Fibroblast of gingiva (primary cell): ENCODE measurements at places on chromosomes 13 and 19.

- DNase-seq = no peak
Measured at GRCh38 chr19:56266051-56266450, 6.5 kb upstream of the EDDM13 start.

GRCh38 chr13:50934735-50935435, 25.3 kb downstream of the RNASEH2B start:
- DNase-seq = no peak

DNA sequence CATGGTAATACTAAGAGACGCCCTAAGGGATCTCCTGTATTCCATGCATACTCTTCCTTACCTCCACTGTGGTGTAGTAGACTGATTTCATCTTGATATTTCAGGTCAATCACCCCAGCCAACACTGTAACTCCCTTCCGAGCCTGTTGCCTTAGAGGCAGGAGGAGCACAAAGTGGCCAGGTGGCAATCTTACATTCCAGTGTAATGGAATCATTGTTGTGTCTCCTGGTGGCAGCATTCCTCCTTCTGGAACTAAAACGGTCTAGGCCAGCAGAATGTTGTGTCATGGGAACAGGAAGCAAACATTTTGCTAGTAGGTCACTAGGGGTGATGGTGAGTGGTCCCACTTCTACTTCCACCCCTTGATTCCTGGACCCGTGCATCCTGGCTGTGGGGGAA, 405.7 kb upstream of the SLC10A2 start:
- no peak for DNase-seq

GRCh38 chr13:106153876-106154275, 381.6 kb downstream of the EFNB2 start:
- no peak for DNase-seq

GRCh38 chr13:86841264-86841663, 829.9 kb upstream of the SLITRK5 start:
- no peak for DNase-seq

GRCh38 chr19:12163826-12164225, 930 bp downstream of the ZNF136 start:
- peak; percentile 15 for DNase-seq

DNA sequence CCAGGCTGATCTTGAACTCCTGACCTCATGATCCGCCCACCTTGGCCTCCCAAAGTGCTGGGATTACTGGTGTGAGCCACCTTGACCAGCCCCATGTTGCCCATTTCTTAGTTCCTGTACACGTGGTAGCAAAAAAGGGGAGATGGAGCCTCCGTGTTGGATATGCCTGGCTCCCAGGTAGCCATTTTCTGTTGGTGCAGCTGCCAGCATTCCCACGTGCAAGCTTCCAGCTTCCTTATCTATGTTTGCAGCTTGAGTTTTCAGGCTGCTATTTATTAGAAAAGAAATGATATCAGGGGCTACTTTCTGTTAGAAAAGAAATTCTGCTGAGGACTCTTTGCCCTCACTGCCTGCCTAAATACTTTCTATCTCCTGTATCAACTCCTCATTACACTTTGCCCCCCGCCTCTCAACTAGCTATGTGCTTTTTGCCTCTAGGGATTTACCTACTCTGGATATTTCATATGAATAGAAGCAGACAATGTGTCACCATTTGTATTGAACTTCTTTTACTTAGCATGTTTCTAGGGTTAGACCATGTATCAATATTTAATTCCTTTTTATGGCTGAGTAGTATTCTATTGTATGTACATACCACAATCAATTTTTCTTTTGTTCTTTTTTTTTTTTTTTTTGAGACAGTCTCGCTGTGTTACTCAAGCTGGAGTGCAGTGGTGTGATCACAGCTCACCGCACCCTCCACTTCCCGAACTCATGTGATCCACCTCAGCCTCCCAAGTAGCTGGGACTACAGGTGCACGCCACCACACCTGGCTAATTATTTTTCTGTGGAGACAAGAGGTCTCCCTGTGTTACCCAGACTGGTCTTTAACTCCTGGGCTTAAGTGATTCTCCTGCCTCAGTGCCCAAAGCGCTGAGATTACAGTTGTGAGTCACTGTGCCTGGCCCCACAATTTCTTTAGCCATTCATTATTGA, 3.4 kb upstream of the TMED1 start:
- DNase-seq = no peak

DNA sequence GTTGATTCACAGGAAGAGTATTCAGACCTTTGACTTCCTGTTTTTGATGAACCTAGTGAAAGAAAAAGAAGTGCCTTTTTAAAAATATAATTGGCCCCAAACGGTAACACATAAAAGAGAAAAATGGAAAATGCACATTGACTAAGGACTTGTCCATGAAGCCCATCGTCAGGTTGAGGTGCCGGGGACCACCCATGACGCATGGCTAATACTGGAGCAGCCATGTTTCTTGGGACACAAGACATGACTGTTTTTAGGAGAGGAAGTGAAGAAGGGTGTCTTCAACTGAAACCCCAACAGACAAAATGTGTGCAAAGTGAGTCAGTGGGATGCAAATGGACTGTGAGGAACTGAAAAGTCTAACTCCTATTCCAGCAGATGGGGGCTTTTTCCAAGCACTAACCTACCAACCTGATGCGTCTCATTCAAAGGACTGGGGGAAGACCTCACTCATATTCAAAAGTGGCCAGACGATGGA, 459.4 kb downstream of the FOXO1 start:
- no peak for DNase-seq

- no peak for DNase-seq
Measured at GRCh38 chr19:41427647-41428480, 690 bp upstream of the B3GNT8 start.

DNA sequence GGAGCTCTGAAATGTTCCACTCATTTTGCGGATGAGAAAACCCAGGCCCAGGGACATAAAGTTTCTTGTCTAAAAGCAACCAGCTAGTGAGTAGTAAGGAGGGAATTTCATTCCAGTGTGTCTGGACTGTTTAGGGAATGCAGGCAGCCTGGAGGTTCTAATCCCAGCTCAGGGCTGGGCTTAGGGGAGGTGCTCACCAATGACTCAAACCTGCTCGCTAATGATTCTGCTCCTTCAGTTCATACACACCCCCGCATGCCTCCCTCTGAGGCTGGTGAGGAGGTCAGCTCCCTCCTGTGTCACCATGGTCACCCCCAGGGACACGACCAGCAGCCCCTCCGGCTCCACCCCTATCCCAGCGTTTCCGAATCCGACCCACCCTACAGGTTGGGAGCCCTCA, 34.6 kb downstream of the CYP4F2 start:
- DNase-seq = no peak

- no peak for DNase-seq
Measured at GRCh38 chr13:89891416-89891815, 1456.1 kb upstream of the MIR17HG start.

DNA sequence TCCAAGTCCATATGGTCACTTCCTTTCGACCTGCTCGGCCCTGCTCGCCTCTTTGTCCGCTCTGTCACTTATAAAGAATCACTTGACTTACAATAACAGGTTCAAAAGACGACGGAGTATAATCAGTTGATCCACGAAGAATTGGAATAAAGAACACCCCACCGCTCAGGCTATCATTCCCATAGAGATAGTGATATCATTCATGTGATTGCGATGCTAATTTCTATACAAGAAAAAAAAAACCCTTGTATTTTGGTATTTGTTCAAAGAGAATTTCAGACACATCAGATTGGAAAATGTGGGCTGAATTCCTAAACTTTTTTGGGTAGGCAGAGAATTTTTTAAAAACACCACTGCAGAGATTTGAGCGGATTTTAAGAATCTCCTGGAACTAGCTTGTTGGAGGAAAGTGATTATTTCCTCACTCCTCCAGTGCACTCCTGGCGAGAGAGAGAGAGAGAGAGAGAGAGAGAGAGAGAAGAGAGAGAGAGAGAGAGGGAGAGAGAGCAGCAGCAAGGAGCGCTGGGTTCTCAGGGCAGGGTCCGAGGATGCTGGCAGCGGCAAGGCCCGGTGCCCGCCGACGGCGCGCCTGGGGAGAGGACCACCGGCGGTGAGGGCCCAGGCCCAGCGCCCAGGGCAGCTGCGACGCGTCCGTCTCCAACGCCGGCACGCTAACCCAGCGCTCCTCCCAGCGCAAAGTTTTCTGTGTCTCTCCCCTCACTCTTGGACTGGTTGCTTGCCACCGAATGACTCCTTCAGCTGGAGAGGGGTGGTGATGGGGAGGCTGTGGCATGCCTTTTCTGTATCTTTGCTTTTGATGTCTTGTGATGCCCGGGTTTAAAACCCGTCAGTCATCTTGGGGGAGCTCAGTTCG, 149.0 kb upstream of the ZNF536 start:
- DNase-seq = no peak

DNA sequence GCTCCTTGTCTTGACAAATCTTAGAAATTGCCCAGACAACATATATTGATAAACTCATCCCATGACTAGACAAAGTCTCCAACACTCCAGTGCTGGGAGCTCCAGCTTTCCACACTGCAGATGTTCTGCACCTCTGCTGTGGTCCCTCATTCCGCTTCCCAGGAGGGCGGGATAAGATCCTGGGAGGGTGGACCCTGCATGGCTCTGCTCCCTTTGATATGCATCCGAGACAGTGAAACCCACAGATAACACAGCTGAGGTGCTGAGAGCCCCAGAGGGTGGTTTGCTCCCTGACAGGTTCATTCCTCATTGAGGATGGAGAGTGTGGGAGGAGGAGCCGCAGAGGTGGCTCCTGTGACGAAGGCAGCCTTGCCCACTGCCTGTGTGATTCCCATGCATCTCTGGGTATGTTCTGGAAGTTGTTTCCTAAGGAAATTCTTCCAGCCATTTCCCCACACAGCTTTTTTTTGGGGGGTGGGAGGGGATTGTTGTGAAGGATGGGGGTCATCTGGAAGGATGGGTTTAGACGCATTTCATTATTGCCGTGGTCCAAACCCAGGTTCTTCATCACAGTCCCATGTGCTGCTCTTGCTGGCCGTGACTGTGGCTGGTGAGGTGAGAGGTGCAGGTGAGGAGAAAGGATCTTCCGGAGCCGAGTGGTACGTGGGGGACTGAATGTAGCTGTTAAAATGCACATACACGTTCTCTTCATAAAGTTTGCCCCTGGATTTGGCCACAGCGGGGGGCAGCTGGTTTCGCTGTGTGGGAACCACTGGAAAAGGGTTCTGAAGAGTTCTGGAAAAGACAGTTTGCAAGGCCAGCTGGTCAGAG, 46.4 kb downstream of the SLC7A9 start:
- no peak for DNase-seq

DNA sequence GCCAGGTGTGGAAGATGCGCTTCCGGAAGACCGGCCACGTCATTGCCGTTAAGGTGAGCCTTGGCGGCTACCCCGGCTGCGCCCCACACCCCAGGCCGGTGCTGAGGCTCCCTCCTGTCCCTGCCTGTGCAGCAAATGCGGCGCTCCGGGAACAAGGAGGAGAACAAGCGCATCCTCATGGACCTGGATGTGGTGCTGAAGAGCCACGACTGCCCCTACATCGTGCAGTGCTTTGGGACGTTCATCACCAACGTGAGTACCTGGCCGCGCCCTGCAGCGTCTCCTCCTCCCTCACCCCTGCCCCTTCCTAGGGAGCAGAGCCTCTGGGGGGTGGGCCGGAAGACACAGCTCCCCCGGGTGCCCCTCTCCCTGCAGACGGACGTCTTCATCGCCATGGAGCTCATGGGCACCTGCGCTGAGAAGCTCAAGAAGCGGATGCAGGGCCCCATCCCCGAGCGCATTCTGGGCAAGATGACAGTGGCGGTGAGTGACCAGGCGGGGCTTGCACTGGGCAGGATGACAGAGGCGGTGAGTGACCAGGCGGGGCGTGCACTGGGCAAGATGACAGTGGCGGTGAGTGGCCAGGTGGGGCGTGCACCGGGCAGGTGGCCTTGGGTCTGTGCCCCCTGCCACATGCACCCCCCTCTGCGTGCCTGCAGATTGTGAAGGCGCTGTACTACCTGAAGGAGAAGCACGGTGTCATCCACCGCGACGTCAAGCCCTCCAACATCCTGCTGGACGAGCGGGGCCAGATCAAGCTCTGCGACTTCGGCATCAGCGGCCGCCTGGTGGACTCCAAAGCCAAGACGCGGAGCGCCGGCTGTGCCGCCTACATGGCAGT, 4.1 kb upstream of the TGFBR3L start:
- no peak for DNase-seq

DNA sequence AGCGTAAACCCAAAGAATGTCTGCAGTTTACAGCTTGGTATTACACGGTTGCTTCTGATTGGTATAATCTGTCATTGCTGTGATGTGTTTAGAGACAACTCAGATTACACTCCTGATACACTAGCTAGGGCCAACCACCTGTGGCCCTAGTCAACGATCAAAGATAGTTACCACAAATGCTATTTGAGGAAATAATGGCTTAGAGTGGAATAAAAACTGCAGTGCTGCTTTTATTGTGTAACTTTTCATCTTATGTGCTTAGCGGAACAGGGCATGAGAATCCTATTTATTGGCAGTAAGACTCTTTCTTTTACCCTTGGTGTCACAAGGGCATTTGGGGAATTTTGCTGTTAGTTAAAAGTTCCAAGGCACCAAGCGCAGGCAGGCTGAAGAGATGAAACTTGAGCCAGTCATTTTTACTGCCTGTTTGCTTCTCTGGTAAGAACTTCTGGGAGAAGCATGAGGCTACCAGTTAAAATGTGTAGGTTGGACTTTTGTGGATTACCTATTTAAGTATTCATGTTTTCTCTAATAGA, 363.3 kb downstream of the KCNRG start:
- no peak for DNase-seq

GRCh38 chr19:14030997-14031718, 404 bp upstream of the IL27RA start:
- DNase-seq = no peak

- no peak for DNase-seq
Measured at GRCh38 chr19:14467816-14468215, 7.3 kb downstream of the PTGER1 start.

DNA sequence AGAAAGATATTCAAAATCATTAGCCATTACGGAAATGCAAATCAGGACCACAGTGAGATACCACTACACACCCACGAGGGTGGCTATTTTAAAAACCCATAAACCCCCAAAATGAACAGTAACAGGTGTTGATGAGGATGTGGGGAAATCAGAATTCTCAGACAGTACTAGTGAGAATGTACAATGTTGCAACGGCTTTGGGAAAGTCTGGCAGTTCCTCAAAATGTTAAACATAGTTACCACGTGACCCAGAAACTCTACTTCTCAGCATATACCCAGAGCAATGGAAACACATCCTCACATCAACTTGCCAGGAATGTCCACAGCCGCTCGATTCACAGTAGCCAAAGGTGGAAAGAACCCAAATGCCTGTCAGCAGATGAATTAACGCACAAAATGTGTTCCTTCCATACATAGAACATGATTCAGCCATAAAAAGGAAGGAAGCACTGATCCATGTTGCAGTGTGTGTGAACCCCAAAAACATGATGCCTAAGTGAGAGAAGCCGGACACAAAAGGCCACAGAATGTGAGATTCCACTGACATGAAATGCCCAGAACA, 7.0 kb downstream of the PLVAP start:
- DNase-seq = peak; percentile 65

GRCh38 chr19:47096721-47097120, 16.9 kb downstream of the ZC3H4 start:
- DNase-seq = no peak

GRCh38 chr19:384799-385169, 24.2 kb downstream of the C2CD4C start:
- DNase-seq = no peak

- peak; percentile 70 for DNase-seq
Measured at GRCh38 chr19:15252398-15253018, 20.3 kb upstream of the EPHX3 start.

- DNase-seq = peak; percentile 17
Measured at GRCh38 chr19:2613507-2614295, 88.8 kb downstream of the GNG7 start.
